Left ventricle myocardium superior (tissue), 1 donor: ENCODE measurements at places on chromosomes 6 and 20. TPM values are rescaled to one million over a fixed set of nuclear protein-coding genes. Genes with fewer than 3 reads are reported as not detected.

Gene OOEP
- 0.45 TPM for total RNA-seq

- no peak for DNase-seq
These were observed 16.1 kb upstream of the PLG start for GRCh38 chr6:160685762-160686450.

Gene VIP
- total RNA-seq, result 0.42 TPM

DNA sequence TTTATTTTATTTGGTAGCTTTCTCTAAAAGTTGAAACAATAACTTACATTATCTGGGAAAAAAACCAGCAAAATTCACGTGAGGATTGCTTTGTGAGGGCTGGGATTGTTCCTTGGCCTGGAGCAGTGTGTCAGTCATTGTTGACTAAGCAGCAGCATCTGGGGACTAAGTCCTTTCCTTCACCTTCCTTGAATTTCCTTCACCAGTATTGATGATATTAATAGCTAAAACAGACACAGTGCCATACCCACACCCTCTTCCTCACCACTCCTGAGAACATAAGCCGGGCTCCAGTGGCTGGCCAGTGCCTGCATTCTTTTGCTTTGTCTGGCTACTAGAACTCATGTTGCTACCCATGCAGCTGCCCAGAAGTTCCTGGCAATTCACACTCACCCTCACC, 23.7 kb downstream of the PLCB1 start:
- peak; percentile 26 for DNase-seq

DNA sequence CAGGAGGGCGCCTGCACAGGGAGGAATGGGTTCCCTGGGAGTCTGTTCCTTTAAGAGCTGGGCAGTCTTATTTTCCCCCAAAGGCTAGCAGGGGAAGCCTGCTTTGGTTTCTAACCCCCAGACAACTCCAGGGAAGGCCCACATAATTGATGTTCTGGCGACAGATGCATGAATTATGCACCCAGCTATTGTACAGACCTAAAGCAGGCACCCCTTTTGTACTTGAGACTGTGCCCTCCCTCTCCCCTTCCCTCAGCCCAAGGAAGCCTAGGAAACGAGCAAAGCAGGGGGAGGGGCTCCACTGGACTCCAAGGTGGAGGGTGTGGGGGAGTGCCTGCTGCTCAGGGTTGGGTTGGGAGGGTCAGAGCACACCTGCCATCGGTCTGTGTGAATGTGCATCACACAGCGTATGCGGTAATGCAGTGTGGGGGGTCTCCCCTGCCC, 102.1 kb downstream of the KCNB1 start:
- no peak for DNase-seq

GRCh38 chr6:133333852-133334251, 92.7 kb downstream of the EYA4 start:
- no peak for DNase-seq

DNA sequence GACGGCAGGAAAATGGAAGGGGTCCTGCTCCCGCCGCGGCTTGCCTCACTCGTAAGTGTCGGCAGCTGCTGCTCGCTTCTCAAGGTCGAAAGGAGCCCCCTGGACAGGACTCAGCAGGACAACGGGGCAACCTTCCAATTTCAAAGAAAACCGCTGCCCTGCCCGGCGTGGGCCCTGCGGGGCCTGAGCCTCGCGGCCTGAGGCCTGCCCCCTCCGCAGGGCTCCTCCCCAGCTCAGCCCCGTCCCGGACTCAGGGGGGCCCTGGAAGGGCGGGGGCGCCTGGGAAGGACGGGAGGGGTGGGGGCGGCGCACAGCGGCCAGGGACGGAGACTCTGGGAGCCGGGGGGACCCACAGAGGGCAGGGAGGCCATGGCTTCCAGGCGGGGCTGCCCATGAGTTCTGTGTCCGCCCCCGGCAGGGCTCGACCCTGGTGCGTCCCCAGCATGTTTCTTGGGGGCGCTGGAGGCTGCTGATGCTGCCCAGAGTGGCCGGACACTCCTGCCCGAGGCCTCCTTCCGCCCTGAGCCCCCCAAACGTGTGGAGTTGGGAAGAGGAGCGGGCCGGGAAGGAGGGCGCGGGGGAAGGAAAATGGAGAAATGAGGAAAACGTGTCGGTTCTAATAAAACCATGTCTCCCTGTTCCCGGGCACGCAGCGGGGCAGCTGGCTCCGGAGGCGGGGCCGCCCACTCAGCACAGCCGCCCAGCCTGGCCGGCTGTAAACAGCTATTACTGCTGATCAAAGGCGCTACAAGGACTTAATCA, 114.6 kb downstream of the DLL1 start:
- no peak for DNase-seq

Gene NEDD9
- 31.1 TPM for total RNA-seq

Gene SLC22A7
- total RNA-seq, result not detected
